ENCODE measurements at places on chromosomes 7 and 10.

DNA sequence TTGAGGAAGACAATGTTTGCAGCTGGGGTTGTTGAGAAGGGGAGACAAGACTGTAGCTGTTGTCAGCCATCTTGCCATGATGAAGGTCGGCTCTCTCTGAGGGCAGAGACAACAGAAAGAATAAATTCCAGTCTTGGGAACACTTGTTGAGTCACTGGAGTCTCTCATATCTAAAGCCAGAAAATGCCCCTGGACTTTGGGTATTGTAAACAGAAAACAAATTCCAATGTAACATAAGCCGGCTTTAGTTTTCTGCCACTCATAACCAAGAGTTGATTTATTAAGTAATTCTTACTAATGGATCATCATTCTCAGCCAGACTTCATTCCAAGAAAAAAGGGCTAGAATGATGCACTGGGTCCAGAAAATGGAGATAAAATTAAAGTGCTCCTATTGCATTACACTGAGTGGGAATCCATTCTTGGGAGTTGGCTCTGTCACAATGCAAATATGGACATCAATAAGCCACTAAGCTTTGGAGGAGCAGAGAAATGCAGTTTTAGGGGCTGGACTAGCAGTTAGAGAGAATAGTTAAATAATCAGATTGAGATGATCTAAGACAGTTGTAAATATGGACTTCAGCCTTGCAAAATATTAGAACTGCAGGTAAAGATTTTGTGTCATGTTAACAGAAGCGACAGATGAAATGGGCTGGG is 78.9 kb downstream of the ADAM12 start:
- no peak for DNase-seq

GRCh38 chr7:92557808-92558362 is 29.3 kb downstream of the RBM48 start:
- DNase-seq = no peak

DNA sequence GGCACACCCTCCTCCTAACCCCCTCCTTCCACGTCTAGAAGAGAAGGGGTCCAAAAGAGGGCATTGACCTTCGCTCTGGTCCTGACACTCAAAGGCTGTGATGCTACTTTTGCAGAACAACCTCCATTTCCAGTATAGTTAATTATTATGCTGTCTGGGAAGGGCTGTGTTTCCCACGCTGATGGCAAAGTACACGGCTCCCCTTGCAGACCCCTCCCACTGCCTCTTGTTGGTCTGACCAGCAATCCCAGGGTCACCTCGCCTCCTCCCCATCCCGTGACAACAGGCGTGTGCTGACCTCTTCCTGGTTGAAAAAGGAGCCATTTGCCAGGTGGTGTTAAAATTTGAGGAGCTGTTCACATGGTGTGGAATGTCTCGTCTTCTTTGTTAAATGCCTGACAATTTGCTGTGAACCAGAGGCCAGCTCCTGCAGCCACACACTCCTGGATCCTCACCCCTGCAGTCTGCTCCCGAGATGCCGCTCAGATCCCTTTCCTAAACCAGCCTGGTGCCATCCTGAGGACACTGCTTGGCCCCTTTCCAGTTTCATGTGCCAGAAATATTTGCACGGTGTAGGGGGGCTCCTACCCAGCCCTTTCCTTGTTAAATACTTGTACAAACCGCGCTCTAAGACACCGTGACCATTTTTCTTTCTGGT is 321.7 kb downstream of the WDR37 start:
- no peak for DNase-seq

DNA sequence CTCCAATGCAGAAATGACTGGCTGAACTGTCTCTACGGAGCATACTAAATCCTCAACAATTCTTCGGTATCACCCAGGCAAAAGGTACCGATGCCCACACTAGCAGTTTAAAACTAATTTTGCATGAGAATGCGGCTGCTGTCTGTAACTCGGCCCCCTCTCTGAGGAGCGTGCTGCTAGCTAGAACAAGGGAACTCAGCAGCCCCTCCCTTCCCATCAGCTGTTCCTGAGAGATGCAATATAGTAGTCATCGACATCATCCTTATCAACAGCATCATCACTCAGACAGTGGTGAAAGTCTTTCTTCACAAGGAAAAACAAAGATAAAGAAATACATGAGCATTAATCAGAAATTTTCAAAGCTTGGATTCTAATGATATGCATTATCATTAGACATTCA is 189.1 kb upstream of the FRMD4A start:
- no peak for DNase-seq

DNA sequence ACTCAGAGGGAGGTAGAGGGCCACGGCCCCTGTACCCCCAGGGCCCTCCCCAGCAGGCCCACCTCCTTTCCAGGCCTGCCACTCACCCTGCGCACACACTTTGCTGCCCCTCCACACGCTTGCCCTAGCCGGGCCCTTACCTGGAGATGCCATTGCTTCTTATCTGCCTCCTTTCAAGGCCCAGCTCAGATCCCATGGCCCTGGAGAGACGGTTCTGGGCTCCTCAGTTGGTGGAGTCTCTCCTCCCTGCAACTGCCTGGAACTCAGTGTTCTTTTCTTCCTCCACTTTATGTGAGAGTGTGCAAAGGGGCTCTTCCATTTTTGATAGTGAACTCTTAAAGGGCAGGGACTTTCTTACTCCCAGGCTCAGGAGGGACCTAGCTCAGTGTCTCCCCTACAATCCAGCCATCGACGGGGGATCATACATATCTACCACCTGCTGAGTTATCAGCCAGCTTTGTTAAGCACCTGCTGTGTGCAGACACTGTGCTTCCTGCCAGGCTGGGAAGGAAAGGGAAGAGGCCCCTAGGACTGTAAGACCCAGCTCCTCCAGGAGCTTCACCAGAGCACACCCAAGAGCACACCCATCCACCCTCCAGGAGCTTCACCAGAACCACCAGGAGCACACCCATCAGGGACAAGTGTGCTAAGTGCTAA is 89.3 kb upstream of the MACROH2A2 start:
- DNase-seq = no peak

- DNase-seq = no peak
Observed at GRCh38 chr10:110304394-110304779, 333 bp downstream of the SMNDC1 start.

- DNase-seq = no peak
Observed at GRCh38 chr7:137609500-137609899, 237.3 kb downstream of the DGKI start.

- DNase-seq = no peak
Observed at GRCh38 chr10:72114706-72115450, 26.5 kb upstream of the SPOCK2 start.

DNA sequence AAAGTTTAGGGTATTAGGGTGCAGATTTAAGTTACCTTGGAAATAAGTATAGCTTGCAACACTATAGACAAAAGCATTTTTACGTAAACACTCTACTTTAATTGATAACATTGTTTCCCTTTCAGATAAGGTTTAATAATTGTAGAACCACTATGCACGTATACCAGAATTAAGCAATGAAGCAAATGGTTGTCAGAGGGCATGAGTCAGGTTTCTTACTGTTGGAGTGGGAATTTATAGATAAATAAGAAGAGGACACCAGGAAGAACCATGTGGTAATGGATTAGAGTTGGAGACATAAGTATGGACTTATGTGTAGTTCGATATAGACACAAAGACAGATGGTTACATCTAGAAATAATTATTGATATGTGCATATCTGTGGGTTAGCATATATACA is 355.6 kb downstream of the ETV1 start:
- peak; percentile 36 for DNase-seq

DNA sequence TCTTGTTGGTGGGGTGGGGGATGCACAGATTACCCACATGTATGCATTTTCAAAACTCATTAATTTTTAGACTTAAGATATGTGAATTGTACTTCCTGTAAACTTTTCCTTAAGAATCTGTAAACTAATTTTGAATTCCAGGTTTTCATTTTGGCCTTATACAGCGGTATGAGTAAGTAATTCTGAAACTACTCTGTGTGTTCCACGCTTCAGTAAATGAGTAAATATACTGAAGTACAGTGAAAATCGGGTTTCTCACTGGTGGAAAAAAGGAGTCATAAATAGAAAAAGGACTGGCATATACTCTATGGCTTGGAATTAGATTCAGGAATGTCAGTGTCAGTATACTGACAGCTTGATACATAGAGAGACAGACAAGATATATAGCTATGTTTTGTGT is 72.8 kb downstream of the CTTNBP2 start:
- DNase-seq = no peak

All from iris pigment epithelial cell (primary cell).